ENCODE measurements at places on chromosomes 5 and 9. TPM values are rescaled to one million over a fixed set of nuclear protein-coding genes. Genes with fewer than 3 reads are reported as not detected.

- no peak for DNase-seq
Observed at GRCh38 chr9:85523202-85523601, 218.6 kb downstream of the AGTPBP1 start.

DNA sequence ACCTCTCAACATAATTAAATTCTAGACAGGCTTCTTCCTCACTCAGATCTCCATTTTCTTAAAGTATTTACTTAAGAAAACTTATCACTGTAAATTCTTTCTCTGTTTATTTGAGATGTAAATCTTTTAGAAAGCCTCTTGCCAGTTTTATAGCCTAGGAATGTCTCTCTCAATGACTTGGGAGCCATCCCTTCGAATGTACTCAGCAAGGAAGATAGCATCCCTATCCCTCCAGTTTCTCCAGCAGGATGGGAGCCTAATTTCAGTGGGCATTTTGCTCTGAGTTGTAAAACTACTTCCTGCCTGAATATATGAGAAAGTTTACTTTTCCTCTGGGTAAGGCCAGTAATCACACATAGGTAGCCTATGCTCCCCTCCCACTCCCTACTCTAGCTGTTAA, 558.5 kb upstream of the ARRDC3 start:
- peak; percentile 55 for DNase-seq

GRCh38 chr9:92159058-92159457, 43.8 kb upstream of the SPTLC1 start:
- no peak for DNase-seq

DNA sequence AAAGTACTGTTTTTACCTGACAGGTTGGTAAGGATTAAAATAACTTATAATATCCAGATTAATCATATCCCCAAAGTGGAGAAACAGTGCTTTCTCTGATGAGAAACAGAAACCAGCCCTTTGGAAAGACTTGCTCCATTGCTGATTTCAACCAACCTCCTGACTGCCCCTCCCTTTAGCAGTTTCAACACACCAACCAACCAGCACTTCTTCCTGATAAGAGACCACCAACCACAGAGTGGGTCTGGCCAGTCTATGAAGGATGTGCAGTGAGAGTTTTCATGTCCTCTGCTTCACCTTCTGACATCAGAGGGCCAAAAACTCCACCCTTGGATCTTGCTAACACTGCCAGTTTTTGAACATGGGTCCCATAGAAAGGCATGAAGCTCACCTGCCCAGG, 28.1 kb downstream of the RIGI start:
- no peak for DNase-seq

GRCh38 chr9:120441426-120442307, 138.3 kb downstream of the CDK5RAP2 start:
- DNase-seq: no peak

- no peak for DNase-seq
Observed at GRCh38 chr9:108652851-108653250, 202.9 kb downstream of the ACTL7B start.

DNA sequence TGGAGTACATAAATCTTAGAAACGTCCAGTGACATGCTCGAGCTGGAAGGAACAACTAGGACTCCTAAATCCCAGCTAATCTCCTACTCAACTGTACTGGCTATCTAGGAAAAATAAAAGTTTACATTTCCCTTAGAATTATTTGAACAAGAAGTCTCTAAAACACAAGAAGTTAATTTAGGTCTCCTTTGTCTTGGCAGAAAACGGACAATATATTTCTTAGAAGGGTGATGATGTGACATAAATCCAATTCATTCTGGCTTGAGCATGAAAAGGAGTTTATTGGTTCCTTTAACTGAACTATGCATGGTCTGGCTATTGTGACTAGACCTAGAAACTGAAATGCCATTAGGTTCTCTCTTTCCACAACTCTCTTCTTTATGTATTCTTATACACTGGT, 1242.2 kb upstream of the DMAC1 start:
- DNase-seq: no peak

DNA sequence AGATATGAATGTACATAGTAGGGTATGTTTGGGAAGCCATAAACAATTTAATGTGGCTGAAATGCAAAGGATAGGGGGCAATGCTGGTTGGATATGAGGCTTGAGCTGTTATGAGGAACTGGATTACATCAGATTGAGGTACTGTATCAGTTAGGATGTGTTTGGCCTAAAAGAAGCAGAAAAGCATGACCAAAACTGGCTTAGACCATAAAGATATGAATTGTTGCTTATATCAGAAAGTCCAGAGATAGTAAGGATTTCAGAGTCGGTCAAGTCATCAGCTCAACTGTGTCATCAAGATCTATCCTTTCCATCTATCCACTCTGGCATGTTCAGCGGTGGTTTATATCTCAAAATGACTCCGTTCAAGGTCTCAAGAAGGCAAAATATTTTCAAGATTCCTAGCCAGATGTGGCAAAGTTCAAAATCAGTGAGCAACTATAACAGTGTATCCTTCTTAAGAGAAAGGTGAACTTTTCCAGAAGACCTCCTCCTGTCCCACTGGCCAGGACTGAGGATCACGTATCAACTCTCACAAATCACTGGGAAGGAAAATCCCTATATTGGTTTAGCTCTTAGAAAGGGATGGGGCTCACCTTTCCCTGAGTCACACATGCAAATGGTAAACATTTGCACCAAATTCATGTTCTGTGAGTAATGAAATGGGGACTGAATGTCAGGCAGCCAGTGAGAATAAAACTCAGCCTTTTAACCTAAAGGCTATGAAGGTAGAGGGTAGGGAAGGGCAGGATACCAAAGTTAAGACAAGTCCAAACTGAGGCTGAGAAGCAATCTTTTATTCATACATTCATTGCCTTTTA, 257.8 kb downstream of the TRIM32 start:
- no peak for DNase-seq

DNA sequence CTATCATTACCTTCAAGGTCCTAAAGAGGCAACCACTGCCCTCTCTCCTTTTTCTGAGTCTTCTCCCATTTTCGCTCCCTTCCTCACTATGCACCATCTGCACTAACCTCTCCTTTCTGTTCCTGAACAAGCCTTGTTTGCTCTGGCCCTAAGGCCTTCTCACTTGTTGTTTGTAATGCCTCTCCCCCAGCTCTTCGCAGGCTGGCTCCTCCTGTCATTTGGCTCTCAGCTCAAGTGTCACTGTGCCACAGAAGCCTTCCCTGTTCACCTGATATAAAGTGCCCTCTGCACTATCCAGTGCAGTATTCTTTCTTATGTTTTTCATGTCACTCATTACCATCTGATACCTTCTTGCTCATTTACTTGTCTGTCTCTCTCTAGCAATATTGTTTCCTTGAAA, 303.7 kb downstream of the KCNN2 start:
- no peak for DNase-seq

DNA sequence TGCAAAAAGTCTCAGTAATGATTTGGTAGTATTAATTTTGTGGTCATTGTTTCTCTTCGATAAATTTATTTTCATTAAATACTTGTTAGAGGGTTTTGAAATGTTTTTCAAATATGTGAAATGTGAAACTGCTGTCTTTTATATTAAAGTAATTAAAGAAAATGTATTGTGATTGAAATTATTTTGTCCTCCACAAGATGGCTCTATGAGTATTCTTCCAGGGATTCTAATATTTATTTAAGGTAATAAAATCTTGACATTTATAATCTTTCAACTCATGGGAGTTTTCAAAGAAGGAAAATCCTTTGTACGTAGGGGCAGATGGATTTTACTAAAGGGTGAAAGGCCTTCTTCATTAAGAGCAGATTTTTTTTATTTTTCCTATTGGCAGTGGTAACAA, 19.3 kb downstream of the ISOC1 start:
- no peak for DNase-seq

DNA sequence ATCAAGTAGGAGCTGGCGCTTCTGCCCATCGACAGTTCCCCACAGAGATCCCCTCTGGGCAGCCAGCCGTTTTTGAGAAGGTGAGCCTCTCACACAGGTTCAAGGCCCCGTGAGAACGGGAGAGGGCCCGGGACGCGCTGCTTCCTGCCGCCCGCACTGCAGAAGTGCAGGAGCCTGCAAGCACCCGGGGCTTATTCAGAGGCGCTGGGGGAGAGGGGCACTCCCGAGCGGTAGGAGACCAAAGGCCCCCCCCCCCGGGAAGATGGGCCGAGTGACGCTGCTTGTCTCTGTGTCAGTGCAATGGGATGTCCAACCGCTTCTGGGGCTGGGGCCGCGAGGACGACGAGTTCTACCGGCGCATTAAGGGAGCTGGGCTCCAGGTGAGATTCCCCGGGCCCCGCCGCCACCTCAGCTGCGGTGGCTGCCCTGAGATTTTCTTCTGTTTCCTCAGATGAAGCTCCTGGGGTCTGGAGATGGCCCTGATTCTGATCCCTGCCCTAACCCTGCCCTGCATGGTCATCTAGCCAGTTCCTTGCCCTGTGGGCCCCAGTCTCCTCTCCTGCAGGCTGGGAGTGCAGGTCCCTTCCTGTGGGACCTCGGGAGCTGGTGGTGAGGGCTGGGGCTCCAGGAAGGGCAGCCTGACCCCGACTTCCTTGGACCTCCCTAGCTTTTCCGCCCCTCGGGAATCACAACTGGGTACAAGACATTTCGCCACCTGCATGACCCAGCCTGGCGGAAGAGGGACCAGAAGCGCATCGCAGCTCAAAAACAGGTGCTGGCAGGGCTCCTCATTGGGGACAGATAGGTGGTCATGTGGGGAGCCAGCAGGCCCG, 8.5 kb downstream of the B4GALT7 start:
- no peak for DNase-seq

DNA sequence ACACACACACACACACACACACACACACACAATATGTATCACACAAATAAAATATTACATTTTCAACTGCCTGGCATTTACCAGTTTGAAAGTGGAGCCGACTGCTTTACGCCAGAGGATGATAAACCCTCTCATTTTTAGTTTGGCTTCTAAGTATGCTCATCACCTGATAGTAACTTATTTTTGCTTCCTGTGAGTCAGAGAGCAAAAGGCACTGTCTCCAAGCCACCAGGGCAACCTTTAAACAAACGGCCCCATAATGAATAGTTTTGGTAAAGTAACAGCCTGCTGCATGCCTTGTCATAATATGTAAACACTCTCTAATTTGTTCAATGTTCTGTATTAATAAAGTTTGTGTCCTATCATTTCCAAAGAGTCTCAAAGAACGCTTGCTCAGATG, 26.9 kb downstream of the KLF4 start:
- DNase-seq: no peak

DNA sequence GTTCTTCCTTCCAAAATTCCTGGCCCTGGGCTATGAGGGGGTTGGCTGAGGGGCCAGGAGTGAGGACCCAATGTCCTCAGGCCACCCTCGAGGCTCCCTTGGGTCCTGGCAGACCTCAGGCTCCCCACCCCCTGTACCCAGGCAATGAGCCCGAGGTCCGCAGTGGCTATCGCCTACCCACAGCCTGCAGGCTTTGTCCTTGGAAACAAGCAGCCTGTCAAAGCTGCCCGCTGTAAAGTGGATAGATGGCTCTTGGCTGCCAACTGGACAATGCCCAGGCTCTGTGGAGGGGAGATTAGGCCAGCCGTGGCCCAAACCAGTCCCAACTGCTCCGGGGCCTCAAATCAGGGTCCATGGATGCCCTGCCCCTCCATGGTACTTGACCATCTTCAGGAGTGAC, 2.2 kb upstream of the ADGRD2 start:
- no peak for DNase-seq

FAM200C gene
- total RNA-seq: 6.9 TPM

NEUROG1 gene
- total RNA-seq: not detected

NUDT12 gene
- total RNA-seq: 16.8 TPM

PRRX2 gene
- total RNA-seq: 8.3 TPM
